IMR-90 (cell line): ENCODE measurements at places on chromosomes 1 and 21.

DNA sequence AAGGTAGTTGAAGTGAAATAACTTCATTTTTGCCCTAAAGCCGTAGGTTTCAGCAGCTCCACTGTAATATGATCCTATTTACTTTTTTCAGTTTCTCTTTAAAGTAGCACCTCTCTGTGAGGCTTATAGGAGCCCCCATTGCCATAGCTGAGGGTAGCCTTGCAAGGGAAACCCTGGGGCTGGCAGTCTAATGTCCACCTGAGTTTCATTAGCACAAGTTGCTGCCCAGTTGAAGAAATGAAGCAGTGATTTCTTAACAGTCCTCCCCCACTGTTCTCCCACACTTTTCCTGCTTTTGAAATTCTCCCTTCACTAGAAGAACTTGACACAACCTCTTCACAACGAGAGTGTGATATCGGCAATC is 1.5 kb downstream of the HMCN1 start:
- H3K27me3 ChIP-seq, result no peaks in the 10 kb centered on the region
- no peaks in the 10 kb centered on the region for H3K36me3 ChIP-seq
- 0 out of 2 replicates have a peak, but pooled peaks cover 2% of the 10 kb centered on the region for H3K4me1 ChIP-seq
- peak overlapping the region; percentile 59; the same call in 1 of the 2 replicates for H3K27ac ChIP-seq
- peak overlapping the region; percentile 51 for H3K4me3 ChIP-seq
- DNase-seq, result peak; percentile 7

DNA sequence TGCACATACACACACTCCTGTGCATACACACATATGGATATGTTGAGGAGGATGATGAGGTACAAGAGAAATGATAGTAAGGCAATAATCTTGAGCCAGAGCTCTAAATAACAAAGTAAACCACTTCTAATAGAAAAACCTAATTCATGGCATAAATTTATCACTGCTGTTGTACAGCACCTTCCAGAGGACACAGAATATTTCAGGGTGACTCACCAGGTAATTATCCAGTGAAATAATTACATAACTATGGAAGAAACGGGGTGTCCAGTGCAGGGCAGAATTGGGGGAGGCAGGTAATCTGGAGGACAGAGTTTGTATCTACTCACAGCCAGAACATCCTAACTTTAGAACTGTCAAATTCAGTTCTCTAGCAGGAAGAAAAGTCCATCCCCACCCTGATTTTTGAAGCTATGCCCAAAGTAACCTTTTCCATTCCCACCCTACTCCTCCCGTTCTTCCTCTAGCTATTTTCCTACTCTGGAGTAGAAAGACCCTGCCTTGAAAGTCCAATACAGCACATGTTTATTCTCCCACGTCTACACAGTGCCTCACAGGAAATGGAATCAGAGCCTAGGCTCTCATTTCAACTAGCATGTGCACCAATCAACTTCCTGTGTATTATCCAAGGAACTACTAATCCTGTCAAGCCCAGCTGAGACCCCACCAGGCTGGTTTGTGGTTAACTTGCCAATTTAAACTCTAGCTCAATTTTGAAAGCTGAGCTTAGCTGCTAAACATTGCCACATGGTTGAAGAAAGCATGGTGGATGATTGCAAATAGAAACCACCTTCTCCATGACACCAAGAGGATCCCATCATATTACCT is 96.6 kb downstream of the PTPN14 start:
- H3K4me1 ChIP-seq, result peaks cover 12% of the 10 kb centered on the region
- peak; percentile 91 for DNase-seq
- 0 out of 2 replicates have a peak, but pooled peaks cover 5% of the 10 kb centered on the region for H3K36me3 ChIP-seq
- no peaks in the 10 kb centered on the region for H3K27me3 ChIP-seq

GRCh38 chr1:34839526-34840305 is 19.8 kb downstream of the SMIM12 start:
- H3K27me3 ChIP-seq, result no peaks in the 10 kb centered on the region
- no peaks in the 10 kb centered on the region for H3K36me3 ChIP-seq
- peaks cover 4% of the 10 kb centered on the region for H3K4me1 ChIP-seq
- DNase-seq, result no peak

GRCh38 chr1:81689531-81689941 is 111.2 kb upstream of the ADGRL2 start:
- no peaks in the 10 kb centered on the region for H3K36me3 ChIP-seq
- no peak overlapping the region for H3K4me3 ChIP-seq
- H3K27me3 ChIP-seq, result no peaks in the 10 kb centered on the region
- peaks cover 4% of the 10 kb centered on the region for H3K4me1 ChIP-seq

DNA sequence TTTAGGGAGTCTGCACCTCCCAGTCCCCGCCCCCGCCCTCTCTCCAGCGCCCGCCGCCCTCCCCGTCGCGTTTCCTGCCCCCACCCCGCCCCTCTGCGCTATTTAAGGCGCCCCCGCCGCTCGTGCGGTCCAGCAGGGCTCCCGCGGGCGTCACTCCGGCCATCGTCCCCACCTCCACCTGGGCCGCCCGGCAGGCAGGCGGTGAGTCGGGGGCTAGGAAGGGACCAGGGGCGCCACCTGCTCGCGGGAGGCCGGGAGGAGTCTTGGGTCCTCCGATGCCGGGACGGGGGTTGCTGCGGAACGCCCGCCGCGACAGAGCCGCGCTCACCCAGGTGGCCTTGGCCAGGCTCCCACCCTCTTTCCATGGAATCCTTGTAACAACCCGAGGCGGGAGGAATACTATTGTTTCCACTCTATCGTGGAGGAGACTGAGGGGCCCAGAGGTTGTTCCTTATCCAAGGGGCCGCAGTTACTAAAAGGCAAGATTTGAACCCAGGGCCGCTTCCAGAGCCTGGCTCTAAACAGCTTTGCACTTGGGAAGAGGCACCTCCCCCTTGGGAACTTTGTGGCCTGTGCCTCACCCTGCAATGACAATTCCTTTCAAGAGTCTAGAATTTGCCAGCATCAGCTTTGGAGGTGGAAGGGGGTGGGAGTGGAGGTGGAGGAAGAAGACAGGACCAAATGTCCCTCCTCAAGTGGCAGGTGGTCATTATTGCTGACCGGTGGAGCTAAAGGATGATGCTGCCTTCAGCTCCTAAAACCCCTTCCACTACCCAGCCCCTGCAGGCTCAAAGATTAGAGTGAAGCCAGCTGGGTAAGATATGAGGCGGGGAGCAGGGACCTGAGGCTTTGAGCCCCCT is at the start of gene GJA4:
GJA4 (plus strand) TSS at position 132 of the 860 bp plus-strand sequence. CDS start 1,215 bp downstream, outside the sequence.
- H3K4me1 ChIP-seq, result no peaks in the 10 kb centered on the region
- H3K36me3 ChIP-seq, result no peaks in the 10 kb centered on the region
- DNase-seq, result no peak

- no peaks in the 10 kb centered on the region for H3K27me3 ChIP-seq
- DNase-seq, result no peak
- H3K36me3 ChIP-seq, result peaks cover 70% of the 10 kb centered on the region
- peak overlapping the region; percentile 28 for H3K27ac ChIP-seq
Measured at GRCh38 chr1:26774462-26774861, 13.3 kb upstream of the PIGV start.

- peak overlapping the region; percentile 40 for H3K4me3 ChIP-seq
- DNase-seq, result peak; percentile 83
- peaks cover 20% of the 10 kb centered on the region for H3K36me3 ChIP-seq
Measured at GRCh38 chr1:155241069-155241679, 14.1 kb downstream of the ENTREP3 start.

DNA sequence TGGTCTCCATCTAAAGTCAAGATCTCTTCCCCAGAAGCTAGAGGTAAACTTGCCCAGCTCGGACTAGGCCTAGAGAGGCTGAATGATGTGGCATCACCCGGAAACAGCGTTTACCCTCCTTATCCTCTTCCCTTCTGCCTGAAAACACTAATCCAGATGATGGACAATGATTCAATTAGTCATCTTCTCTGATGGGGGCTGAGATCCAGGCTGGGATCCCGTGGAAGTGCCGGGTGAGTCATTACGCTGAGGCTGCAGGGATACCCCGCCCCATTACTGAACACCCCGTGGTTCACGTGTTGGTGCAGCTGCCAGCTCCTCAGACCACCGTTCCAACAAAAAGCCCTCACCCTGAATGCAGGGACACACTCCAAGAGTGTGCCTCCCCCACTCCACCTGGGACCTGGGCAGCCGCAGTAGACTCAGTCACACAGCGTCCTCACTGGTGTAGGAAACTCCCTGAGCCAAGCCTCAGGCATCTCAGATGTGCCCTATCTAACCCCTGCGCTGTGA is 2.0 kb downstream of the S100A6 start:
- peaks cover 25% of the 10 kb centered on the region for H3K4me1 ChIP-seq
- peak; percentile 93 for DNase-seq
- H3K36me3 ChIP-seq, result peaks cover 11% of the 10 kb centered on the region
- peak overlapping the region; percentile 91 for H3K27ac ChIP-seq
- H3K27me3 ChIP-seq, result no peaks in the 10 kb centered on the region
- H3K4me3 ChIP-seq, result peak overlapping the region; percentile 82
